Suppressor macrophage (primary cell): ENCODE measurements at places on chromosomes 1 and 21.

GRCh38 chr1:152061952-152062351, 25.1 kb upstream of the S100A11 start:
- no peak for DNase-seq

DNA sequence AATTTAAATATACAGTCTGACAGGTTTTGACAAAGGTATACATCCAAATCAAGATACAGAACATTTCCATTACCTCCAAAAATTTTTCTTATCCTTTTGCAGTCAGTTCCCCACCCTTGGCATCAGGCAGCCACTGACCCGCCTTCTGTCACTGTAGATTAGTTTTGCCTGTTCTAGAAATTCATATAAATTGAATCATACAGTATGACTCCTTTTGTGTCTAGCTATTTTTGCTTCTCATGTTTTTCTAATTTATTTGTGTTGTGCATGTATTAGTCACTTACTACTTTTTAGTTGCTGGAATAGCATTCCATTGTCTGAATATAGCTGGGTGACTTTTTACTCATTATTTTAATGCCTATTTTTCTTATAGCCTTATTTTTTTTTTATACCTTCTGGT, 3.8 kb downstream of the UTP25 start:
- DNase-seq, result no peak

GRCh38 chr1:154241703-154242351, 21.1 kb downstream of the UBAP2L start:
- no peak for DNase-seq

- no peak for DNase-seq
These were observed 126.0 kb downstream of the SYF2 start for GRCh38 chr1:25106352-25106751.
